Body of pancreas (tissue), 4 donors: ENCODE measurements at places on chromosomes 11 and 22. TPM values are rescaled to one million over a fixed set of nuclear protein-coding genes. Genes with fewer than 3 reads are reported as not detected.

DNAJB7 gene
- total RNA-seq = not detected

BBS1 gene
- total RNA-seq = 49.0 TPM

DNA sequence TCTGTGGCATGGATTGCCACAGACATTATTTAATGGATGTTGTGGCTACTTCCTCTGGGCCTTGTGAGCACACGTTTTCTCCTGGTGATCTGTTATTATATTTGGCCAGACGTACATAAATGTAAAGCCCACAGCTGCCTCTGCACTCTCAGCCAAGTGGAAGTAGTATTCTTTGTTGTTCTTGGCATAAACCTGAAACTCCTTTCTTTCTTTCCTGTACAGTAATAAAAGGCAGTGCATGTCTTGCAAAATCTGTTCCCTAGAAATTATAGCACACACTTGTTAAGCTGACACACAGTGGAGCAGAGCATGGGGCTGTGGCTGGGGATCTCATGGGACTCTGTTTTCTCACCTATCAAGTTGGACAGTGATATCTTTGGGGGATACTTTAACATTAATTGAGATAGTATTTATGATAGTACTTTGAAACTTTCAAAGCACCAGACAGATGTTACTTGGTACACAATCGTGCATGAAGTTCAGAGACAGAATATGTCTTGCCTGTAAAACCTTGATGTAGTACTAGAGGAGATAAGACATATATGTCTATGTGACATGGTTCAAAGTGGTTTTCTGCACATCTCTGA lies 20.9 kb downstream of the PANX1 start:
- DNase-seq = no peak

- no peak for DNase-seq
Measured at GRCh38 chr11:119905162-119905561, 176.2 kb upstream of the NECTIN1 start.

- DNase-seq = no peak
Measured at GRCh38 chr22:37669586-37669985, 5.8 kb upstream of the LGALS1 start.

DNA sequence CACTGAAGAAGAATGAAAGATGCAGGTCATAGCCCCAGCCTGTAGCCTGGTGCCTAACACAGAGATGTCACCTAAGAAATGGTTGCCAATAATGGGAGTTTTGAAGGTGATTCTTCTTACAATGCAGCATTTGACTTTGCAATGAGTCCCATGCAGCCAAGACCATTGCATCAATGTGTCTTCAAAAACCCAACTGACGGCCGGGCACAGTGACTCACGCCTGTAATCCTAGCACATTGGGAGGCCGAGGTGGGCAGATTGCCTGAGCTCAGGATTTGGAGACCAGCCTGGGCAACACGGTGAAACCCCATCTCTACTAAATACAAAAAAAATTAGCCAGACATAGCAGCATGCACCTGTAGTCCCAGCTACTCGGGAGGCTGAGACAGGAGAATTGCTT lies 89.3 kb upstream of the ASPHD2 start:
- DNase-seq = no peak

GPR83 gene
- not detected for total RNA-seq

- peak; percentile 27 for DNase-seq
Measured at GRCh38 chr11:8698917-8699441, 16.4 kb downstream of the RPL27A start.

RCOR2 gene
- total RNA-seq = 0.26 TPM

DGCR6 gene
- total RNA-seq = 10.5 TPM

DNA sequence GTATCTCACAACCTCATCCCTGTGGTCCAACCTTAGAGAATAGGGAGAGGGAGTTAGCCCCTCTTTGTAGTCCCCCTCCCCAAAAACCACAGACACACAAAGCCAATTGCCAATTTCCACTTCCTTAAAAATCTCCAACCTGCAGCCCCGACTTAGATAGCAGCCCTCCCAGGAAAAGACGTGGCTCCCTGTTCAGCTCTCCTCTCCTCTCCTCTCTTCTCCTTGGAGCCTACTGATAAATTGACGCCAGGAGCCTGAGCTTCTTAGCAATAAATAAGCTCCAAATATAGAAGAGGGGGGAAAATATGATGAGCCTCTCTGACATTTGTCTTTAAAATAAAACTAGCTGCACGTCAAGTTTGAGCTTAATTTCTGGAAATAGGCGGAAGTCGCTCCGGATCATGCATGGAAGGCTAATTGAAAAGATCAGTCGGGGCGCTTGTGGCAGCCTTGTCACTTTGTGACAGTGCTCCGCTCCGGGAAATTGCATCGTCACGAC lies 7.3 kb downstream of the PAX6 start:
- no peak for DNase-seq

DNA sequence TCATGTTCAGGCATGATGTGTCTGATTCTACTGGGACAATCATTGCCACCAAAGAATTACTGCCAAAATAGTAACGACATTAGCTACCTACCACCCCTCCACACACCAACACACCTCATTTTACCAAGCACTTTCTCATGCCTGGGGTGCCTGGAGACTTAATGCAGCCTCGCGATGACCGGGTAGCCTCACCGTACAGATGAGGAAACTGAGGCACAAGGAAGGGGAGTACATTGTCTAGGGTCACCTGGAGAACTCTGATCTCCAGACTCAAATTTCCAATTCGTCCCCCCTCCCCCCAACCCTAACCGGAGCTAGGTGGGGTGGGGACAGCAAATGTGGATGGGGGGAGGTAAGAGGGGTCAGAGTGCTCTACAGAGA lies 2.7 kb upstream of the RTN4RL2 start:
- no peak for DNase-seq
